ENCODE measurements at places on chromosomes 2 and 18.
A peak's percentile ranks its signal among the peaks of the same experiment; 100 is the strongest.

- no peak for DNase-seq
Observed at GRCh38 chr2:68911709-68912108, 40.5 kb upstream of the BMP10 start.

DNA sequence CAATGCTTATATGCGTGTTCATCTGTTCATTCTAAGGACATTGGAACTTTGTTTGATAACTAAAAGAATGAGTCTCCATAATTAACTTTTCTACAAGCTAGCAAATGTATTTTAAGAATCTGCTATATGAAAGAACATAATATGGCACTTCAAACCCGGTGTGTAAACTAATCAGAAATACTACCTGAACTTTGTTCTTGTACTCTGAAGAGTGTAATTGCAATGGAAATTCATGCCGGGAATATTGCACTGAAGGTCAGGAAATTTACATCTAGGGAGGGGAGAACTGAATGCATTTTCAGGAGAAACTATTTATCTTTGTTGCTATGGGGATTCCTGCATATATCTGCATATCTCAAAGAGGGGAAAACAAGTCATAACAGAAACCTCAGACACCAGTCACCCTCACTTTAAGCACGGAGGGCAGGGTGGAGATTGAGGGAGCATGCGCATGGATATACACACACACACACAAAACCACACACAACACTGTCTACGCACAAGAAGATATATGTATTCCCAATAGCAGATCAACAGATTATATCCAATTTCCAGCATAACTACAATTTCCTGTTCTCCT, 76.2 kb downstream of the DTNA start:
- no peak for DNase-seq

DNA sequence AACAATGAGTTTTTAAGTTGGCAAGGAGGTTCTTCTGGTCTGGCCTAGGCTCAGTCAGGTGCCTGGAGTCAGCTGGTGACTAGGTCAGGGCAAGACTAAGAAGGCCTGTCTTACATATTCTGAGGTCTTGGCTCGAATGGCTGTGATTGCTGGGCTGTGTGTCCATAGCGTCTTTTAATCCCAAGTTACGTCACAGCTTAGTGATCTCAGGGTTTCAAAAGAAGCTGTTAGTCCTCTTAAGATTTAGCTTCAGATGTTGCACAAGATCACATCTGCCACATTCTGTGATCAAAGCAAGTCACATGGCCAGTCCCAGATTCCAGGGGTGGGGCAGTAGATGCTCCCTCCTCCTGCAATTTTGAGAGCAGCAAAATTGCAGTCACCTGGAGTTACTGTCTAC, 61.3 kb downstream of the PKP4 start:
- no peak for DNase-seq

DNA sequence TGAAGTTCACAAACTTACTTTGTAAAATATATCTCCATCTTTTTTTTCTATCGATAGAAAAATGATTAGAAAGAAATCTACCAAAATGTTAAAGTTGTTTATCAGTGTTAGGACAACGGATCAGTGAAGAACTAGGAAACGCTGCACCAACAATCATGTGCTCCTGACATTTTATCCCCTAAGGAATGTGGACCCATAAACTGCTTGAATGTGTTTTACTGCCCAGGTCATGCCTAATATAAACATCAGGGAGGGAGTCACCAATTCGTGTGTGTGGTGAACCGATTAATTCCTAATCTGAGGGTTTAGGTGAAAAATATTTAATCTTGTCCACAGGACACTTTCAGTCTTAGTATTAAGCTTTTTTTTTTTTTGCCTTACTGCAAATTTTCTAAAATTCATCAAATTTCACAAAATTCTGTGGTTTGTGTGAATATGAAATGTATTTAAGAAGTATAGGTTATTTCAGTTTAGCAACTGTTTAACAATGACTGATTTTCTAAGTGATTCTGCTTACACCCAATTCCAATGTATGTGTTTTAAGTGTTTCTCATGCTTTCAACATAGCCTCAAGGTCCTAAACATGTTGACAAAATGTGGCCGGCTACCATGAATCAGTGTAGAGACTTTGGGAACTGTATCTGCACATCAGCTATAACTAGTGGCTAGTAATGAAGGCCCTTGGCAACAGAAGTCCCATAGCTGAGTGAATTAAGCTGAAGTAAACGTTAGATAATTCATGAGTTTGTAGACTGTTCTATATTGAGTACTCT, 11.1 kb upstream of the KIDINS220 start:
- DNase-seq = no peak

DNA sequence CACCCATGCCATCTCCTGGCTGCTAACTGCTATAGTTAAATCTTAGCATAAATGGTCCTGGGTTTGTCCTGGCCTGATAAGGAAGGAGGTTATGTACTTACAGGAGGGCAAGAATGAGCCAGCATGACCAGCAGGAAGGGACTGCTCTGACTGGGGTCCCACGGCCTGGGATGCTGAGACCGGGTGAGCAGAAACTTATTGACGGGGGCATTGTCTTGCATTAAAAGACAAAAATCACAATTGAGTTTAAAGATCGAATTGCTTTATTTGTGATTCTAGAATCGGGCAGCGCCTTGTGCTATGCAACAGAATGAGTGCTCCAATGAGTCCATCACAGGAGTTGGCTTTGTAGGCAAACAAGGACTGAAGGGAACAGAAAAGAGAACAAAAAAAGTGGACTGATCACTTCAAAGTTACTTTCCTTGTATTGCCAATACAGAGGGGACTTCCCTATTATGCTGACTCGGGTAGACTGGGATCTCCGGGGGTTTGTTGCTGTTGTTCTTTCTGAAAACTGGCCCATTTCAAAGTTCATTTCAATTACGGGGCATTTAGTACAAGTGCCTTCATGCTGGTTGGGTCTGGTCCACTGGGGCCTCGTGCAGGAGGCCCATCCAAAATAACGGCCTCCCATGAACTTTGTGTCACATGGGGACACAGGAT, 87.1 kb upstream of the SLC66A3 start:
- DNase-seq = no peak

DNA sequence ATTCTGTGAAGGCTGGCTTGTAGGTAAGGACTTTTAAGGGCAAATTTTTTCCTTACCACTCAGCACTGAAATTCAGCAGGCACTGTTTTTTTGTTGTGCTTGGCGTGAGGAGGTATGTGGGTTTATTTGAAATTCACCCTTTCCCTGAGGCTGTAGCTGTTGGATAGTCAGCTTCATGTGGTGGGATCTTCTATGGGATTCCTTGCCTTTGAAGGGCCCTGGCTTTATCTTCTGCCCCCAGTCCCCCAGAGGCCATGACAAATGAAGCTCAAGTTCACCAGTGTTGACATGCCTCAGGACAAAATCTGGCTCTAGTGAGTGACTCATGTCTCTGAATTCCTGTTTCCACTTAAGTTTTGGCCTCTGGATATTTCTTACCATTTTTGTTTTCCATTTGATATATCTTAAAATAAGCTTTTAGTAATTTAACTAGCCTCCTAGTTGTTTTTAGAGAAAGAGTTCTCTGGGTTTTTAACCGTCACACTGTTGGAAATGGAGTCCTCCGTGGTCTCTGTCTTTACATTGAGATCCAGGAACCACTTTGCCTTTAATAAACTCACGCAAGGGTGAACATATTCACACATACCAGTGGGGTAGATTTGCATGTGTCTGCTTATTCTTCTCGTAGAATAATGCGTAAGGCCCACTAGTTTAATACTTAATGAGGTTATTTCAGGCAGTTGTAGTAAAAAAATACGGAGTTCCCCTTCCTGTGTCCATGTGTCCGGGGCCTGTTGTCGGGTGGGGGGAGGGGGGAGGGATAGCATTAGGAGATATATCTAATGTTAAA, 211.1 kb upstream of the FAM98A start:
- DNase-seq = no peak

DNA sequence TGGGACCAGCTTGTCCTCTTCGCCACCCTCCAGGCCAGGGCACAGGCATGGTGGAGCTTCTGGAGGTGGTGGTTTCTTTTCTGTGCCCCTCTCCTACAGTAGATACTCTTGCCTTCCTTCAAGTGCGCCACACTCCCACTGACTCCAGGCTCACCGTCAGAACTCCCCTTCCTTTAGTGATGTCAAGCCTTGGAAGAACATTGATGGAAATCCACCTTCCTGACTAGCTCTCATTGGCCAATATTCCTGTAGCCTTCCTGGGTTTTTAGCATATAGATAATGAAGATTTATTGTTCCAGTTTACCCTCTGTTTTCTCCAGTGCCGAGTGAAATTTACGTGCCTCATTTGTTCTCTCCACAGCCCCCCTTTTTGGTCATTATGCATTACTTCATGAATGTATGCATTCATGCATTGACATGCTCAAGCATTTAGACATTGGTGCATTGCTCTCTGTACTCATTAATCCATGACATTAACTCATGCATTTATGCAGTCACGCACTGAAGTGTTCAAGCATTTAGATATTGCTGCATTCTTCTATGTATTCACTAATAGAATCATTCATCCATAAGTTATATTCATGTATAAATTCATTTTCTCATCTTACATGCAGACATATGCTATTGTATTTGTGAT, 37.3 kb downstream of the PLB1 start:
- DNase-seq = no peak

DNA sequence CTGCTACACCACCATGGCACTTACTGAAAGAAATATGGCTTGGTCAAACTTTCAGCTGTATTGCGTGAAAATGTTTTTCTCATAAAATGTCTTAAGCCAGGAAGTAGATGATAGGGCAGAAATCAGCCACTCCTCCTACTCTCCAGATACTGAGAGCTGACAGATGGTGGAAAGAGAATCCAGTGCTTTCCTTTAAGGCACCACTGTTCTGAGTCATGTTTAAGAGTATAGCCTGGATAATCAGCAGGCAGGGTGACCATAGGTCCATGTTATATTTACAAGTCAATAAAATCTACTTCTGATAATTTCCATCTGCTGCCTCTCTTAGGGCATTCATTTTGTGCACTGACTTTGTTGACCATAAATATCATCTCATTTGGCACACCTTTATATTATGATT, 21.9 kb downstream of the ARPC2 start:
- no peak for DNase-seq

DNA sequence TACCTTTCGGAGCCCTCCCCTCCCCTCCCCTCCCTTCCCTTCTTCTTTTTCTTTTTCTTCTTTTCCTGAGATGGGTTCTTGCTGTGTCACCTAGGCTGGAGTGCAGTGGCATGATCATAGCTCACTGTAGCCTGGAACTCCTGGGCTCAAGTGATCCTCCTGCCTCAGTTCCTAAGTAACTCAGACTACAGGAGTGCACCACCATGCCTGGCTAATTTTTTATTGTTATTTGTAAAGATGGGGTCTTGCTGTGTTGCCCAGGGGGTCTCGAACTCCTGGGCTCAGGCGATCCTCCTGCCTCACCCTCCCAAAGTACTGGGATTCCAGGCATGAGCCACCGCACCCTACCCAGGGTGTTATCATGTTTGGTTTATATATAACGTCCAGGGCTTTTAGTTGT, 66.7 kb downstream of the ASB1 start:
- no peak for DNase-seq

- no peak for DNase-seq
Observed at GRCh38 chr2:238247002-238247822, 7.4 kb upstream of the HES6 start.

DNA sequence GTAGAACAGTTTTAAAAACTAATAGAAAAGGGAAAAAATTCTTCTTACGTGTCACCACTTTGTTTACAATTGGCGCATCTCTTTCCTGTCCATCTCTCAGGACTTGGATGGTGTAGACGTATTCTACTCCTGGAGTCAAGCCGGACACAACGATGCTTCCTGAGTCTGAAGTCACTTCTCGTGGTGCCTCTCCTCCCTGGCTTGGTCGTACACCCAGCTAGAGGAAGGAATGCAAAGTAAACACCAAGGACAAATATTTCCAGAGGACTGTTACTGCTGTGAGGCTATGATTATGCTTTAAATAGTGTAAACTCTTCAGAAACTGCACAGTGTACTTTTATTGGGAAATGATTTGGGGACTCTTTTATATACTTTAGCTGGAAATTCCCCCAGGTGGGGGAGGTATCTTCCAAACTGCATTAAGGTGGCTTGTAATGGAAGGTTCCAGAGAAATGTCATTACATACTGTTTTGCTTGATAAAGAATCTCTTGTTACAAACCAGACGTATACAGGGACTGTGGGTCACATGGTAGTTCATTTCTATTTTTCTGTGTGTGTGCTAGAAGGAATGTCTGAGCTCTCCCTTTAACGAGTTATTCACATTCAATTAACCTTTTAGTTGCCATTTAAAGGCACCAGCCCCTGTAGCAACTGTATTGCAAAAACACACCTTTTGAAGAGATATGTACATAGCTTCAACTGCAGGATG, 38.1 kb downstream of the FN1 start:
- DNase-seq = no peak

GRCh38 chr2:30622452-30622851, 175.4 kb downstream of the LCLAT1 start:
- no peak for DNase-seq

GRCh38 chr2:14751581-14751980, 119.1 kb downstream of the LRATD1 start:
- peak; percentile 46 for DNase-seq

DNA sequence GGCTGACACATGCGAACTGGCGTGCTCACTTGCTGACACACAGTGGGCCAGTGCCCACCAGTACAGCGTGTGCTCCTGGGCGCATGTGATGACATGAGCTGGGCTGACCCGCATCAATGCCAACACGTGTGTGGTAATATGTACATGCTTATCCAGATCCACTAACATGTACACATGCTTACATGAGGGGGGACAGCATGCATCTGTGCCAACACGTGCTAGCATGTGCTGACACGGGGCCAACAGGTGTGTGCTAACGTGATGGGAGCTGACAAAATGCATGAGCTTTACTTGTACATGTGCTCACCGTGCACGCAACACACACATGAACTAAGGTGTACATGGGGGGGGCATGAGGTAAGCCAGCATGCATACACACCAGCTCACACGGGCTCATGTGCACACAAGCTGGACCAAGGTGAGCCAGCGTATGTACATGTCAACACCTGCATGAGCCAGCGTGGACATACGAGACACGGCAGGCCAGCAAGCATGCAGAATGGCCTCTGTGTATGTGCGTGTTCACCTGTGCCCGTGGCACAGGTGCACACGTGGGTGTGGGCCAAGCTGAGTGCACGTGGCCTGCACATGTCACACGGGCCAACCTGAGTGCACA, 28.5 kb downstream of the GPC1 start:
- DNase-seq = no peak

All from NCI-H146 (cell line).